Dermis lymphatic vessel endothelial cell (primary cell): ENCODE measurements at places on chromosomes 7 and 10. TPM values are rescaled to one million over a fixed set of nuclear protein-coding genes. Genes with fewer than 3 reads are reported as not detected.

The C7orf33 gene
- not detected in 2 replicates for total RNA-seq

The KCNMA1 gene
- total RNA-seq, result 0.43 and 1.1 TPM in 2 replicates

The NEUROD6 gene
- total RNA-seq, result not detected in 2 replicates

The PNLIPRP3 gene
- not detected in 2 replicates for total RNA-seq

The CHAT gene
- not detected in 2 replicates for total RNA-seq

The RET gene
- 0.17 and 0.22 TPM in 2 replicates for total RNA-seq

The RHBDD2 gene
- 11.1 and 13.9 TPM in 2 replicates for total RNA-seq

The HOXA10 gene
- 1.0 and 1.8 TPM in 2 replicates for total RNA-seq

The CFAP46 gene
- 0.26 and 0.54 TPM in 2 replicates for total RNA-seq
